NCI-H1092 treated with DMSO at 0.1 percent for 48 hours (cell line): ENCODE measurements at places on chromosomes 2 and 18.

DNA sequence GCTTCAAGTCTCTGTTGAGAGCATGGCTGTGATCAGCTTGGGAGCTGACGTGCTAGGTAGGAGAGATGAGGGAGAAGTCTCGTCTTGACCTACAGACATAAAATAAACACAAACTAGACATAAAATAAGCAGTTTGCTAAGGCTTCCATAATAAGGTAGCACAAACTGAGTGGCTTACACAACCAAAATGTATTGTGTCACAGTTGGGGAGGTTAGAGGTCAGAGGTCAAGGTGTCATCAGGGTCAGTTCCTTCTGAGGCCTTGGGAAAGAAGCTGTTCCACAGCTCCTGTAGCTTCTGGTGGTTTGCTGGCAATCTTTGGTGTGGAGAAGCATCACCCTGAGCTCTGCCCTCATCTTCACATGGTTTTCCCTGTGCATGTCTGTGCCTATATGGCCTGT is 20.2 kb downstream of the DAW1 start:
- no peak for DNase-seq

GRCh38 chr2:6103949-6104348 is 411.8 kb downstream of the SOX11 start:
- DNase-seq: peak; percentile 79

GRCh38 chr2:56191617-56192016 is 7.8 kb downstream of the CCDC85A start:
- peak; percentile 9 for DNase-seq

- no peak for DNase-seq
Measured at GRCh38 chr2:8761529-8762164, 75.8 kb downstream of the KIDINS220 start.

GRCh38 chr18:11274144-11274794 is 124.9 kb upstream of the PIEZO2 start:
- no peak for DNase-seq

DNA sequence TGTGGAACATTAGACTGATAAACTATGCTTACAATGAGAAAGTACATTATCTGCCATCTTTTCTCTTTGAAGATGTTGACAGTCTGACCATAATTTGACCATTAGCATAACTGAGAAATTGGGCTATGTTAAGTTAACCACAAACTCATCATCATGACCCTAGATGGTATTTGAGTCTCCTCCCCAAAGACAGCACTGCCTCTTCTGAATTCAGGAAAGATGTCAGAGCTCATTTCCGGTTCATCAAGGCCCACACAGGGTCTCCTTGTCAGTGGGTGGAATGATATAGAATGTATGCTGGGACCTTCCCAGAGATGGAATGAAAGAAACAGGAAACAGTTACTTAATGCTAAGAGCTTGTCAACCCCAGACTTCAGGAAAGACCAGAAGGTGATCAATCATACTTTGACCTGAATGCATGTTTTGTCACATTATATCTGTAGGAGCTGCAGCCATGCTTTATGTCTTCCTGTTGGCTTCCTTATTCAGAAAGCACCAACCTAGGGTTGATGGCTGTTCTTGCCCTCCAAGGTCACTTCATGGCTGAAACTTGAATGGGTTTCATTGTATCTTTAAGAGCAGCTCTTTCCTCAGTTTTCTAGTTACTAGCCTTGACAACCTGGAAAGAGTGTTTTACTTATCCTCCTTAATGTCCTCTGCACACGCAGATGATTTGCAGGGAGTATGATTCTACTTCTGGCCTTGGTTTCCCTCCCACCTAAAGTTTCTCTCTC is 99.1 kb upstream of the NEUROD1 start:
- DNase-seq: no peak

DNA sequence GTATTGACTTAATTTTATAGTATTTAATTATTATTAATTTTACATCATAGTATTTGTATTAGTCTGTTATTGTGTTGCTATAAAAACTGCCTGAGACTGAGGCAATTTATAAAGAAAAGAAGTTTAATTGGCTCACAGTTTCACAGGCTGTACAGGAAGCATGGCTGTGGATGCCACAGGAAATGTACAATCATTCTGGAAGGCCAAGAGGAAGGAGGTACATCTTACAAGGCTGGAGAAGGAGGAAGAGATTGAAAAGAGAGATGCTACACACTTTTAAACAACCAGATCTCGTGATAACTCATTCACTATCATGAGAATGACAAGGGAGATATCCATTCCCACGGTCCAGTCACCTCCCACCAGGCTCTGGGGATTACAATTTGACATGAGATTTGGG is 2019.4 kb upstream of the PIK3C3 start:
- no peak for DNase-seq

- no peak for DNase-seq
Measured at GRCh38 chr2:168490946-168491605, 35.0 kb downstream of the CERS6 start.

GRCh38 chr2:219001577-219002394 is 8.6 kb upstream of the CRYBA2 start:
- peak; percentile 95 for DNase-seq

GRCh38 chr18:10759241-10759640 is 233.4 kb downstream of the NAPG start:
- DNase-seq: no peak

GRCh38 chr2:147297820-147298219 is 547.0 kb upstream of the ACVR2A start:
- no peak for DNase-seq

- DNase-seq: no peak
Measured at GRCh38 chr2:74426181-74426758, 4.7 kb downstream of the WDR54 start.

DNA sequence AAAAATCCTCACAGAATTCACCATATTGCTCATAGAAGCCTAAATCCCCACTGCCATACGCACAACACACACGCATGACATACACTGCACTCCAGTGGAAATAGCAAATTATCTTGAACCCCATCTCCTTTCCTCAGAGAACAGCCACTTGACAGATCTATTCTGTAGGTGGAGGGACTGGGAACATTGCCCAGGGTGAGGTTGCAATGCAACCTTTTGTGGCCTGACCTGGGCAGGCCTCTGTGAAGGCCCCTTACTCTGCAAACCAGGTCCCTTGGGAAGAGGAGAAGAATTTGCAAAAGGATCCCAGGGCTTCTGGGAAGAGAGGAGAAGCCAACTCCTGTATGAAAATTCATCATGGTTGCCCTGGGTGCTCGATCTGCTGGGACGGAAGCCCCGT is 51.9 kb downstream of the SDC1 start:
- DNase-seq: no peak

DNA sequence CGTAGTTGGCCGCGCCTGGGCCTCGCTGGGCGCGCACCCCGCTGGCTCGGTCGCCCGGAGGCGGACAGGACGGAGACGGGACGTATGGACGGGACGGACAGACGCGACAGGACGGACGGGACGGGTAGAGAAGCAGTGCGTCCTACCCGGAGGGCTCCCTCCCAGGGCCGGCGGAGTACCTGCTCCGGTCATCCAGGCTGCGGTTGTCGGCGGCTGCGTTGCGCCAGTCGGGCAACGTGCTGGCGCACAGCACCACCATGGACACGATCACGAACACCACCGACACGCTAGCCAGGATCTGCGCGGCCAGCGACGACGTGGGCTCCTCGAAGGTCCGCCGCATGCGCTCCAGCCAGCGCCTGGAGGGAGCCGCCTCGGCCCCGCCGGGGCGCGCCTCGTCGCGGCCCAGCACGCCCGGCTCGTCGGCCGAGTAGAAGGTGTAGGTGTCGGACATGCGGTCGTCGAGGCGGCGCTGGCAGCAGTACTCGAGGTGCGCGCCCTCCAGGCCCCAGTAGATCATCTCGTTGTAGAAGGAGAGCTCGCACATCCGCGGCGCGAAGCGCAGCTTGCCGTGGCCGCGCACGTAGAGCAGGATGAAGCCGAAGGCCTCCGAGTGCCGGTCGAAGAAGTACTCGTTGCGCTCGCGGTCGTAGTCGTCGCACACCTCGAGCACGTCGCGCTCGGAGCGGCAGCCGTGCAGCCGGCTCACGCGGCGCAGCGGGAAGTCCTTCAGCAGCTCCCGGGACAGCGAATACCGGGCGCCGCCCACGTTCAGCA is 903 bp downstream of the KCNG3 start:
- no peak for DNase-seq

DNA sequence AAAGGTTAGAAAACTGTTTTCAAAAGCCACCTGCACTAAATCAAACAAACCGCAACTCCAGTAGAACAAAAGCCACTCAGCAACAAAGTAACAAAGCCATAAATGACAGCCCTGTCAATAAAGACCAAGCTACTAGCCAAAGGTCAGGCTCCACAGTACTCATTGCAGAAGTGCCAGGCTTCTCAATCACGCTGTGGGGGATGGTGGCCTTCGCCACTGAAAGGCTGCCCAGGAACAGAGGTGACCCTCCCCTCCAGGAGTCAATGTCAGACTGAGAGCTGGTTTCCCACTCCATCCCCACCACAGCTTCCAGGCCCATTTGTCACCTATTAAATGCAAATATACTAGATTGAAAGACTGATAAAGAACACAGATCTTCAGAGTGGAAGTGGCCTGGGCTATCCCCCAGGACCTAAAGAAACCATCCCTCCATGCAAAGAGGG is 5.9 kb downstream of the ATP8B1 start:
- peak; percentile 64 for DNase-seq

DNA sequence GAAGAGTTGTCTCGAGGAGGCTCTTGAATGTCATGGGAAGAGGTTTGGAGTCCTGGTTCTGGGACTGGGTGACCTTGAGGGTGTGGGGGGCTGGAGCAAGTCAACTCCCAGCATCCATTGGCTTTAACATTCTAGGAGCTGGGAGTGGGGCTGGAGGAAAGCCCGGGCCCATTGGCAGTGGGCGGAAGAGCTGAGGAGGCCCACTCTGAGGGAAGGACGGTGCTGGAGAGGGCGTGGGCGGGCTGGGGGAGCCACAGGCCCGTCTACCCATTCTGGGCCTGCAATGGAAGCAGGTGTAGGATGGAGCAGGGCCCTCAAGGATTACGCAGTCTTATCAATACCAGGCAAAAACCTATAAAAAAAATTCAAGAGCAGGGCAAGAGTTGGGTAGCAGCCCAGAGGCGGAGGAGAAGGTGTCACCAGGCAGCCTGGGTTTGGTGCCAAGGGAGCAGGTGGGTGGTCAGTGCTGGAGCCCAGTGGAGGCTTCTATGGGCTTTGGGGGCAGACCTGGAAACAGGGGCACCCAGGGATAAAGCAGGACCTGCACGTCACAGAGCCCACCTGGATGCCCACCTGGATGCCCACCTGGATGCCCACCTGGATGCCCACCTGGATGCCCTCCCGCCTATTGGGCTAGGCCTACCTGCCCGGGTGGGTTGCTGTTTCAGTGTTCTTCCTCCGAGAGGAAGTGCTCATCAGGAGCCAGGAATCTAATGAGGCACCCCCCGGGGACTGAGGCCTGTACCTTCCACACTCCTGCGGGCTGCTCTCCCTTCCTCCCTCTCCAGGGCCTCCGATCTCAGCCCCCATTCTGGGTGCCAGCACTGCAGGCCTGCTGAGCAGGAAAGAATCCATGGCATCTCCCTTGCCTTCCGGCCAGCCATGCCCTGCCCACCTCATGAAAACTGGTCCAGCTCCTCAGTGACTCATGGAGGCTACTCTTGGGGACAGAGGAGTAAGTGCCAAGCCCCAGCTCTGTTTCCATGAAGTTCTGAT is 71.3 kb downstream of the CTIF start:
- DNase-seq: no peak

- DNase-seq: no peak
Measured at GRCh38 chr2:3242747-3243369, 134.8 kb downstream of the EIPR1 start.

DNA sequence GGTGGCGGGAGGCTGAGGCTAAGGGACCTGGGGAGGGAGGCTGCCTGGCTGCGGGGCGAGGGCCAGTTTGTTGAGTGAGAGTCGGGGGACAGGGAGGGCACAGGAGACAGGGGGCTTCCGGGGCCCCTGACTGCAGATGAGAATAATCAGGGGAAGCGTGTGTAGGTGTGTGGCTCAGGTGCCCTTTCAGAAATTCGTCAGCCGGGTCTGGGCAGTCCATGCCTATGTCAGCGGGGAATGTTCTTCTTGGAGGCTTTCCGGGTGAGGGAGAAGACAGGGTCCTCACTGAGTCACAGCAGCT is 52.3 kb upstream of the OTOF start:
- no peak for DNase-seq

DNA sequence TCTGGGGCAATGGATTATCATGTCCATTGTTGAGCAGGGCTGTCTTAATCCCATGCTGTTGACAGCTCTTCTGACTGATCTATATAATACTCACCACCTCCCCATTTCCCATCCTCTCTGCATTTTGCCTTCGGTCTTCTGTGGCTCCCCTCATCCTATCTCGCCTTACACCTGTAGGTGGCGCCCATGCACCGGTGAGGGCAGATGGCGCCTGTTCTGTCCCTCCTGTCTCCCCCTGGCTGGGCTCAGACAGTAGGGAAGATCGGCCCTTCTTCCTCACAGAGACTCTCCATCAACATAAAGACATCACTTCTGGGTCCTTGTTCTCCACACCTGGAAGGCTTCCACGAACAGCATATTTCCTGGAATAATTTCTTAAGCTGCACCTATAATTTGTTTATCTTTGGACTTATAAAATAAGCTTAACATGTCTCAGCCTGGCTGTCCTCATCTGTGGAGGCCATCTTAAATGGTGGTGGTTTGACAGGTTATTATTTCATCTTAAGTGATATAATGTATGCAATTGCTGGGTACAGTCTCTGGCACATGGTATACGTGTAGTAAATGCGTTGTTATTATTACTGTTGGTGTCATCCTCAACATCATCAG is 10.9 kb upstream of the CDH20 start:
- peak; percentile 63 for DNase-seq

- no peak for DNase-seq
Measured at GRCh38 chr2:9179572-9180201, 26.9 kb upstream of the ASAP2 start.

DNA sequence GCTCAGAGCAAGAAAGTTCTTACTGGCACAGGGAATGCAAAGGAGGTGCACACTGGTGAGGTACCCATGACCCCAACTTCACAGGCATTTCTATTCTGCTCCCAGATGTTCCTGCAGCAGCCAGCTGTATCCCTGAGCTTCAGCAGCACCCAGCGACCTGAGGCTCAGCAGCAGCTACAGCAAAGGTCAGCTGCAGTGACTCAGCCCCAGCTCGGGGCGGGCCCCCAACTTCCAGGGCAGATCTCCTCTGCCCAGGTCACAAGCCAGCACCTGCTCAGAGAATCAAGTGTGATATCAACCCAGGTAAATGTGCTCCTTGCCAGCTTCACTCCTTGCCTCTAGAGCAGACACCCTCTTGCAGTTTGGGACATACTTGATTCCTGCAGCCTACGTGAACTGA is 14.1 kb upstream of the RPL31 start:
- DNase-seq: no peak

DNA sequence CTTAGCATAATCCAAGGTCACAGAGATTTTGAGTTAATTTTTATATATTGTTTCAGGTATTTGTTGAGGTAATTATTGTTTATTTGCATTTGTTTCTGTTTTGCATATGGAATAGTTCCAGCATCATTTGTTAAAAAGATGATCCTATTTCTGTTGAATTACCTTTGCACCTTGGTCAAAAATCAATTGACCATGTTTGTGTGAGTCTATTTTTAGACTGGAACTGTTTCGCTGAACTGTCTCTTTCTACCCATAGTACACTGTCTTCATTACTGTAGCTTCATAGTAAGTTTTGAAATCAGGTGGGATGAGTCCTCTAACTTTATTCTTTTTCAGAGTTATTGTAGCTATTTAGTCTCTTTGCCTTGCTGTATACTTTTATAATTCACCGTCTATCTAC is 28.9 kb upstream of the RAMP1 start:
- DNase-seq: no peak

- no peak for DNase-seq
Measured at GRCh38 chr18:71443706-71444480, 1100.2 kb downstream of the CBLN2 start.
